ENCODE measurements at places on chromosomes 12 and 14.

DNA sequence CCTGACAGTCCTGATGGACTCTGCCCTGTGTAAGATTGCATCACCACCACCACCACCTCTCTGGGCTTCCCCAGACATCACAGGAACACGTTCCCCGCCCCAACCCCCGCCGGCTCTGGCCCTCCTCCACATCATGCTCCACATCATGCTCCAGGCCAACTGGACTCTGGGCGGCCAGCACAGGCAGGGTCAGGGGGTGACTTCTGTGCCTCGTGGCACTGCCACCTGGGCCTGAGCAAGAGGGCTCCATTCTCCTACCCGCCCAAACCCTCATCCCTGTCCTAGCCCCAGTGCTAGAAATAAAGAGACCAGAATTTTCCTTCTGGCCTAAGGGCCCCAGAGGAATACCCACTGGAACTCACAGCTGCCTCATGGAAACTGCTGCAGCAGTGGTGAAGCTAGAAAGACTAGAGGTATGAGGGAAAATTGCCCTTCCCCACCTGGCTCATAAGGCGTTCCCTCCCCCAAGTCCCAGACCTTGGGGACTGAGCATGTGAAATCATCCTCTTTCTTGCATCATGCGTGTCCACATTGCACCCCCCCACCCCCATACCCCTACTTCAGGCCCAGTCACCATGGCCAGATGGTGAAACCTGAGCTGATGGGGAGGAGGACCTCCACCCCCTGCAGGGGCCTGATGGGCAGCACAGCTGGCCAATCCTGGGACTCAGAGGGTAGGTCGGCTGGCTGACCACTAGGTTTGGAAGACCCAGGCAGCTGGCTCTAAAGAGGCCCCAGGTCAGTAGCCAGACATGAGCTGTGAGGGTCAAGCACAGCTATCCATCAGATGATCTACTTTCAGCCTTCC, at the start of gene INHBE:
Gene INHBE (plus strand): TSS at position 742 of the 808 bp plus-strand sequence. CDS start 230 bp downstream, outside the sequence.
- DNase-seq: no peak

- no peak for DNase-seq
Measured at GRCh38 chr12:27193106-27193505, 51.0 kb upstream of the STK38L start.

DNA sequence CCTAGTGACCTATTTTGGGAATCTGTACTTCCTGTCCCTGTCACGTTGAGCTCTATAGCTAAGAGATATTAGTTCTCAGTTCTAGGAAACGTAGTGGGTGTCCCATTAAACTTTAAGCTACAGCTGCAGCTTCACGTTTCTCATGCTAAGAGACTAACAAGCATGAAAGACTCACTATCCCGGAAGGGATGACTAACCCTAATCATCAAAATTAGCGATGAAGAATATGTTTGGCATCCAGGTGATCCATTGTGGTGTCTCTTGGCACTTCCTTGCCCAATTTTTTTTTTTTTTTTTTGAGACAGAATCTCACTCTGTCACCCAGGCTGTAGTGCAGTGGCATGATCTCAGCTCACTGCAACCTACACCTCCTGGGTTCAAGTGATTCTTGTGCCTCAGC, 11.0 kb upstream of the LALBA start:
- DNase-seq: peak; percentile 92

GRCh38 chr12:58920102-58920960, at the start of gene LRIG3:
TSS of gene LRIG3 (minus strand) at chr12:58920504. CDS start at chr12:58920235, 269 bp downstream.
- DNase-seq: peak; percentile 86

DNA sequence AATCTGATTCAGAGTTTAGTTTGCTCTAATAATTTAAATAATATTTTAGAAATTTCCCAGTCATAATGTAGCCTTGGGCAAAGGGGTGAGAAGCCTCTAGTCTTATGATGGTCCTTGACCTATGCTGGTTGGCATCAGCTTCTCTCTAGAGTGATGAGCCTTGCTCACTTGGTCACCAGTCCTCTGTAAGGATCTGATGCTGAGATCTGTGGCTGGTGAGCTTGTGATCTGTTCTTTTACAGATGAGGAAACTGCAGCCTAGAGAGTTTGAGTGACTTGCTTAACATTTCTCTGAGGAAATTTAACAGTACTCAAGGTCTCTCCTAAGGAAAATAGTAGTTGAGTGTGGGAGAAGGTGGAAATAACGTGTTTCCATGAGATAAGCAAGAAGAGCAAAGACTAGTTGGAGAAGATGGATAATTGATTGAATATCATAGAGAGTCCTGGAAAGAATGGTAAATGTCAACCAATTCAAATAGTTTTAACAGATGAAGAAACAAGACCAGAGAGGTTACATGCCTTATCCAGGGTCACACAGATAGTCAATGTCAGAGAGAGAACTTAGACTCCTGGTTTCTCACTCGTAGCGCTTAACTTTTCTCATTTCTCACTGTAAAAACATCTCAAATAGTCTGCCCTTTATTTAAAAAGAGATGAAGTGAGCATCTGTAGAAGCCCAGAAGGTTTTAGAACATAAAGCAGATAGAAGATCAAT, 89.7 kb upstream of the ETV6 start:
- DNase-seq: no peak

GRCh38 chr12:45913631-45914030, 76.7 kb downstream of the SCAF11 start:
- no peak for DNase-seq

- no peak for DNase-seq
Measured at GRCh38 chr12:45789025-45789424, 59.5 kb downstream of the ARID2 start.

DNA sequence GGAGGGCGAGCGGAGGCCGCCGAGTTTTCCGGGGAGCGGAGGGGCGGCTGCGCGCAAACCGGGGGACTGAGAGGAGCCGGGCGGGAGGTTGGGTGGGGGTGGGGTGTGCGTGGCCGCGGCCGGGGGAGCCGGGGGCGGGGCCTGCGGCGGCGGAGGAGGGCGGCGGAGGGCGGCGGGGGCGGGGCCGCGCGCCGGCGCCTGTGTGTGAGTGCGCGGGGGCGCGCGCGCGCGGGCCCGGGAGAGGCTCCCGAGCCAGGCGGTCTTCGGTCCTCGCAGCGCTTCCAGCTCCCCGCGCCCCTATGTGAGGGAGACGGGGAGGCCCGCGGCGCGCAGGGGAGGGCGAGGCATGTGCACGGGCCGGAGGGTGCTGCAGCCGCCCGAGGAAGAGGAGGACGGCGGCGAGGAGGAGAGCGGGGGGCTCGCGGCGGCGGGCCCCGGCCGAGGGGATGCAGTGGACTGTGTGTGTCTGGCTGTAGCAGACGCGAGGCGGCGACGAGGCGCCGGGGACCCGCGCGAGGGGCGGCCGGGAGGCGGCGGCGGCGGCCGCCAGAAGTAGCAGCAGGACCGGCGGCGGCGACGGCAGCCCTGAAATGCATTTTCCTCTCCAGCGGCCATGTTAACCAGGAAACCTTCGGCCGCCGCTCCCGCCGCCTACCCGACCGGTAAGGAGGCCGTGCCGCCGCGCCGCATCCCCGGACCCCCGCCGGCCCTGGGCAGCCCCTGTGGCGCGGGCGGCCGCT, at the start of gene DYRK2:
Gene DYRK2 (plus strand): TSS at position 225 of the 740 bp plus-strand sequence. CDS start 389 bp downstream, at position 614.
- peak; percentile 58 for DNase-seq

DNA sequence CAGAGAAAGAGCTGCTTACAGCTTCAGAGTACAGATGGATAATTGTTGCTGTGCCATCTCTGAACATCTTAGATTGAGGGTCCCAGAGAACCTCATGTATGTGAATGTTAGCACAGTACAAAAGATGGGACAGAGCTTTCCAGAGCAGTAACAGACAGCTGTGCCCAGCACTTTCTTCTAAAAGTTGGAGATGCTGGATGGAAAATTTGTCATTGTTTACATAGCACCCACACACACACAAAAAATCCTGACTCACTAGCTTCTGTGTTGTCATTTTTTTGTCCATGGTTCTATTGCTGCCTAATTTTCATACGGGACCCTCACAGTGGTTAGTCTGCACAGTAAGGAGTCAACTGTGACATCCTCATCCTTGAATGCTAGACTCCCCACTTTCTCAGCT, 374.7 kb downstream of the DIO2 start:
- DNase-seq: no peak

DNA sequence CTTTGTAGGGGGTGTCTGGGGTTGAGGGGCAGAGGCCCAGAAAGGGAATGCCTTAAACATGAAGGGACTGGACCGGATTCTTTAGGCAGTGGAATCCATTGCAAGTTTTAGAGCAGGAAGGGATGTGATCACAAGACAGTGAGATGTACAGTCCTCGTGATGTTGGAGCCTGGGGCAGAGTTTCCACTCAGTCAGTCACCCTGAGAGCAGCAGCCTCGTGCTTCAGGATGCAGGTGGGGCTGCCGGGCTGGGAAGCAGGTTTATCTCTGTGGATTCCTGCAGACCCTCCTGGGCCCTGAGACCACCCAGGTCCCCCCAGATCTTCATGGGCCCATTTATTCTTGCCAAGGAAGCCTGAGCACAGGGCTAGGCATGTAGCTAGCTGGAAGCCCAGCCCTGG, 38.5 kb downstream of the RIN3 start:
- DNase-seq: no peak

GRCh38 chr12:32887058-32887457, 9.5 kb downstream of the PKP2 start:
- DNase-seq: no peak

GRCh38 chr14:72000907-72001306, 68.7 kb downstream of the RGS6 start:
- DNase-seq: no peak

GRCh38 chr14:103662591-103662990, 33.6 kb downstream of the KLC1 start:
- no peak for DNase-seq

DNA sequence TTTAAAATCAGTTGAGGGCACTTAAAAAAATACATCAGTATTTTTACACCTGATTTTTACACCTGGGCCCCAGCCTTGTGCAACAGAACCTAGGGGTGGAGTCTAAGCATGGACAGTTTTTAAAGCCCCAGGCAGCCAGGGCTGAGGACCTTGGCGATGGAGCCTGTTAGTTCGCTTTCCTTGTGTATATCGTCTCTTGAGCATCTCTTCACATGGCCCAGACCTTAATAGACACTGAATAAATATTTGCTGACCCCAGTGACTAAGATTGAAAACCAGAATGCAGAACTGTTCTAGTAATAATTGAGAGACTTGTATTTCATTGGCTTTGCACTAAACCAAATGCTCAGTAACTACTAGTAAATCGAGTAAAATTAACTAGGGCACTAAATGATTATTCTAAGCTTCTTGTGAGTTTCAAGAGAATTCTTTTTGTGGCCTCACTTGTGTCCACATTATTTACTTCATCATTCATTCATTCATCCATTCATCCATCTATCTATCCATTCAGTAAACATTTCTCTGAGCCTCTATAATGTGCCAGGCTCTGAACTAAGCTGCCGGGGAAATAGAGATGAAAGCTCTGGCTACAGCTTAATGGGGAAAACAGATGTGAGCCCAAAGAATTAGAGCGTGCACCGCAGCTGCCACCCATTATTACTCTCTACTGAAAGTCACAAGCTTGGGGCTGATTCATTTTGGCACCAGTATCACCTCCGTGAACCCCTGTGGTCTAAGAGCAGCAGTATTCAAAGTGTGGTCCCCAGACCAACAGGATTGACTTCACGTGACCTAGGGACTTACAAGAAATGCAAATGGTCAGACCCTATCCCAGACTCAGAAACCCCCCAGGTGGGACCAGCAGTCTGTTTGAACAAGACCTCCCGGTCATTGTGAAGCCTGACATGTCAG, 30.7 kb upstream of the BCL7A start:
- DNase-seq: no peak

DNA sequence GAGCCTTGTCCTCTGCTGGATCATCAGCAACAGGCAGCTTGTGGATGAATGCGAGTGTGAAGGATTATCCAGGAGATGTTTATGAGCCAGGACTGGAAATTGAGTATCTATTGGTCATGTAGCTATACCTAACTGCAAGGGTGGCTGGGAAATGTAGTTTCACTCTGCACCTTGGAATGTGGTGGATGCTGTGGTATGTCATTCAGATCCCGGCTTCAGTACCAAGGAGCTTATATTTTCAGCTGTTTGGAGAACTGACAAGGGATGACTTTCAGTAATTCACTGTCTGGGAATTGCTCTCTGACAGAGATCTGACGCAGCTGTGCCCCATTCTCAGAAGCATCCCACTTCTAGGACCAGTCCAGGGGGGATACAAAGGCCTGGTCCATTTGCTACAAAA, 792.3 kb upstream of the NOVA1 start:
- no peak for DNase-seq

- no peak for DNase-seq
Measured at GRCh38 chr14:101034986-101035385, 131.5 kb upstream of the RTL1 start.

DNA sequence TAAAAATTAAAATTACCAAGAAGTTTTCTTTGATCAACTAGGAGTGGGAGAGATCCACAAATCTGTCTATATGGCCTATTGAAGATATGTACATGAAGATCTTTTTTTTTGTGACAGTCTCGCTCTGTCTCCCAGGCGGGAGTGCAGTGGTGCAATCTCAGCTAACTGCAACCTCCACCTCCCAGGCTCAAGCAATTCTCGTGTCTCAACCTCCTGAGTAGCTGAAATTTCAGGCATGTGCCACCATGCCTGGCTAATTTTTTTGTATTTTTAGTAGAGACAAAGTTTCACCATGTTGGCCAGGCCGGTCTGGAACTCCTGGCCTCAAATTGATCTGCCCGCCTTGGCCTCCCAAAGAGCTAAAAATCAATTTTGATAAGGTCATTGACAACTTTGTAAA, 4.6 kb upstream of the NFATC4 start:
- no peak for DNase-seq

GRCh38 chr14:22429546-22430294, 159.3 kb downstream of the DAD1 start:
- no peak for DNase-seq

DNA sequence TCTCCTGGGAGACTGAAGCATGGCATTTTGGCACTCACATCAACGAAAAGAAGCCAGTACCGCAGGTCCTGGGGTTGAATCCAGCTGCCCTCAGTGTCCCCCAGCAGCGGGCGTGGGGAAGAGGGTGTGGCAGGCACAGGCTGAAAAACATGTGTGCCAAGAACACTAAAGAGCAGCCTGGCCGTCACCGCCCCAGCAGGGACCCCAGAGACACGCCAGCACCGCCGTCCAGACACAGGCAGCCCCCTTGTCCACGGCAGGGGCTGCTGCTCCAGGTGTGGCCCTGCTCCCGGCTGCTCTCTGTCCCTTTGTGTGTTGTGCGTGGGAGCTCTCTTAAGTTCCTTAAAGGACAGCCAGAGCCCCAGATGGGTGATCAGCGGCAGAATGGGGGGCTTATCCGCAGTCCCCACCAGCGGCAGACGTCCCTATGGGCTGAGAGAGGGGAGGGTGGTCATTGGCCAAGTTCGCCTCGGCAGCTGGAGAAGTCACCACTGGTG, 556 bp downstream of the PHETA1 start:
- no peak for DNase-seq

DNA sequence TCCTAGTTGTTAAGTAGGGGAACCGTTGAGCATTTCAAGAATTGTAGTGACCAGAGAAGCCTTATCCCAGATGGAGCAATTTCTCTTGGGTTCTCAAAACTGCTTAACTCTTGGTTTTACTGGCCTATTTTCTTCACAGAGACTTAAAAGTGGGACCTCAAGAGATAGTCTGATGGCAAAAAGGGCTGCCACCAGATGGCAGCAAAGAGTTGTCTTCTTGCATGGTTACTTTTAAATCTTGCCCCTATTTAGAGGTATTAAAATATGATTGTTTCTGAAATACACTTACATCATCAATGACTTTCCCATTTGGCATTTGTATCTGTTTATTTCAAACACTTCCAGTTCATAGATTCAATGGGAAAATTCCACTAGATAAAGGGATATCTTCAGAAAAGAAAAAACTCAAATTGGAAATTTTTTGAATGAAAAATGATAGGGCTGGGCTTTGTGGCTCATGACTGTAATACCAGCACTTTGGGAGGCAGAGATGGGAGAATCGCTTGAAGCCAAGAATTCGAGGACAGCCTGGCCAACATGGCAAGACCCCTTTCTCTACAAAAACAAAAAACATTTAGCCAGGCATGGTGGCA, 69.9 kb upstream of the CNTN1 start:
- peak; percentile 55 for DNase-seq

Measured in foreskin keratinocyte (primary cell).